Neural crest cell (in vitro differentiated cells): ENCODE measurements at places on chromosomes 12 and 14. TPM values are rescaled to one million over a fixed set of nuclear protein-coding genes. Genes with fewer than 3 reads are reported as not detected.

CLSTN3 gene
- 28.2 and 30.4 TPM in 2 replicates for total RNA-seq

HOXC10 gene
- total RNA-seq: 1.8 TPM in 2 replicates

NXPH4 gene
- total RNA-seq: 0.71 and 0.91 TPM in 2 replicates

HOXC12 gene
- not detected in 2 replicates for total RNA-seq

DNA sequence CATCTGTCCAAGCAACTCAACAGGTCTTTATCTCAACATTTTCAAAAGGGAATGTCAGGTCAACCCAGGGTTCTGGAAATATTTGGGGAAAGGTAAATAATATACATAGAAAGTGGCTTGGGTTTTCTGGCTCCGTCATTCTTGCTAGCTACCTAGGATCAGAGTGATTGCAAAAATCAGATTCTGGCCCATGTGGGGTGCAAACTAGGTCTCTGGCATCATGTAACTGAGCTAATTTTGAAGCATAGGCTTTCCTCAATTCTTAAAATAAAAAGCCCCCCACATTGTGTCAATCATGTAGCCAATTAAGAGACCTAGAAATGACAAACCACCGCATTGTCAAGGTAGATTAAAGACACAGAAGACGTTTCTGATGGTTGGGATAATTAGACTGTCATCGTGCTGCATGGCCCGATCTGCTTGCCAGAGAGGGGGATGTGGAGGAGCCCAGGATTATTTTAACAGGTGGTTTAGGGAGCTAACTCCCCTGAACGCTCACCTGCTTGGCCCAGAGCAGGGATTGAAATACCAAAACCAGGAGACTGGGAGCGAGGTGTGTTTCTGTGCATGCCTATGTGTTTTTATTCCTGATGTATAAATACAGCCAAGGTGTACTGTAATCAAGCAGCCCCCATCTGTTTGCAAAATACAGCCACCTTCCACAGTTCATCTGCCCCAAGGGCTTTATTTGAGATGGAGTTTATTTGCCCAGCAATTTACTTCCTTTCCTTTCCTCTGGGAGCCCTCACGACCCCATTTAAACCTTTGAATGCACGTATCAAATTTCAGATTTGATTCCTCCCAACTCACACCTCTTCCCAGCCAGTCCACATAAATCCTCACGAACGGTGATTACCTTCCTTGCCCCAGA lies 189.5 kb downstream of the TTC8 start:
- no peak for DNase-seq

CCDC175 gene
- total RNA-seq: 0.19 and 0.25 TPM in 2 replicates
